ENCODE measurements at places on chromosomes 11 and 22. TPM values are rescaled to one million over a fixed set of nuclear protein-coding genes. Genes with fewer than 3 reads are reported as not detected.

DNA sequence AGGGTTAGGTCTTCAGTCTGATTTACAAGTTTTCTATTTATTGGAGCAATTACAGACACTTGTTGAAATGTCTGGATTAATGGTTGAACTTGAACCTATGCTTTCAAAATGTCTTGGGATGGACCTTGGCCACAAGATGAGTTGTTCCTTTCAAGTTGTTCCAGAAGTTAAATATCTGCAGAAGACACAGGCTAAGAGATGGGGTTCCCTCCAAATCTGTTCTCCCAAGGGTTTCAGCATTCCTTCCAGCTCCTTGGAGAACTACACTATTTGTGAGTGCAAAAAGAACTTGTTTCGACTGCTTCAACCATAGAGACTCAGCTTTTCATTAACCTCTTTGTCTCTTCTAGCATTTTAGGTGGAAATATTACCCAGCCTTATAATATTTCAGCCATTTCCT, 189.0 kb upstream of the BLID start:
- DNase-seq: no peak

- no peak for DNase-seq
Observed at GRCh38 chr11:130212431-130212961, 52.9 kb downstream of the ST14 start.

GRCh38 chr11:15347969-15348734, 233.4 kb downstream of the INSC start:
- DNase-seq: no peak

- DNase-seq: no peak
Observed at GRCh38 chr11:111454561-111455192, 57.5 kb downstream of the BTG4 start.

GRCh38 chr11:80346353-80347059, 905.7 kb upstream of the TENM4 start:
- DNase-seq: no peak

DNA sequence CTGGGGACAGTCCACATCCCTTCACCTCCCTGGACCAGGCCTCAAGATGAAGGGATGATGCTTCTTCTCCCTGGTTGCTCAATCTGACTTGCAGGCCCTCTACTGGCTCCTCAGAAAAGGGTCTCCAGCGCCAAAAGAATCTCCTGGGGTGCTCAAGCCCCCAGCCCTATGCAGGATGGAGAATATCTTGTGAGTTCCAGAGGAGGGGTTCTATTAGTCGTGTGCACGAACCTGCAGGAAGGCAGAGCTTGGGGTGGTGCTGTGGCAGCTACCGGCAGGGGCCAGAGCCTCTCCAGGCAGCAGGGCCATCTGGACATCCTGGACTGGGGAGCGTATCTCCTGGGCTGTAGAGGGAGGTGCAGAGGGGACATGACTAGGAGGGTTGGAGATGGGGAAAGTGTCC, 1339.5 kb downstream of the BRD1 start:
- no peak for DNase-seq

GRCh38 chr11:36455658-36456111, 54.4 kb downstream of the TRAF6 start:
- no peak for DNase-seq

- no peak for DNase-seq
Observed at GRCh38 chr11:8523396-8523795, 70.6 kb downstream of the STK33 start.

- no peak for DNase-seq
Observed at GRCh38 chr22:35378621-35379020, 2.3 kb upstream of the HMOX1 start.

DNA sequence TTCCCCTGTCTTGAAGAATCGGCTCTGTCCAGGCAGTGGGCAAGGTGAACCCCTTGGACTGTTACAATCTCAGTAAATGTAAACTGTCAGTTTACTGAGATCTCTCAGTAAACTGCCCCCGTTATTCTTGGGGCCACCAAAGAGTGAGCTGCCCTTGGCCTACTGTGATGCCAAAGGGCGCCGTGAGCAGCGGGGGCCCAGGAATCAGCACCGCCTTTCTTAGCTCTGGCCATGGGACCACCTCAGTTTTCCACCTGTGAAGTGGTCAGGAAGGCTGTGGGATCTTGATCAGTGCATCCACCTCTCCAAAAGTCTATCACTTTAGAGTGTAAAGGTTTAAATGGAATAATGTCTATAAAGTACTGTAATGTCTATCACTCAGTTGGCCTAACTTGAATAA, 57.1 kb downstream of the THAP12 start:
- no peak for DNase-seq

GRCh38 chr22:48424201-48424627, 1403.5 kb downstream of the BRD1 start:
- DNase-seq: no peak

DNA sequence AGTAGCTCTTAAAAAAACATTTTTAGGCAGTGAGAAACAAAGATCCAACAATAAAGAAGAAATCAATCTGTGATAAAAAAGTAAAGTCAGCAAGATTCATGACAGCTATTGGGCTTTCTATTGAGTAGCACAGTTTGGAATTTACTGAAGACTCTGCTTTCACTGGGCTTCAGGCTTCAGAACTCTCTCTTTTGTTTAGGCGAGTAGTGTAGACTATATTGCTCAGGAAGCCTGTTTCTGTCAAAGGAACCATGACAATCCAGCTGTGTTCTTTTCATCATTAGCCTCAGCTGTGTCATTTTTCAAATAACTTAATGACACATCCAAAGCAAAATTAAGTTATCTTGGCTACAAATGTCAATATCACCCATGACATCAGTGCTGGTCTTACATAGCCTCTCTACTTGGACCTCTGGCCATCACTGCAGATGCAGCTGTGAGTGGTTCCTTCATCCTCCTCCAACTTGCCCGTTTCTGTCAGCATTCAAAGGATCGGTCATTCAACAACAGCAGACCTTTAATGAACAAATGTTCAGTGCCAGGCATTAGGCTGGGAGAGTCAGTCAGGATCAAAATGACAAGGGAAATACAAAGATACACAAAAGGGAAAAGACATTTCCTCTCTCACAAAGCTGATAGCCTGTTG, 332.8 kb upstream of the MTNR1B start:
- no peak for DNase-seq

GRCh38 chr11:19577976-19578619, 134.5 kb upstream of the NAV2 start:
- no peak for DNase-seq

The OR4C15 gene
- not detected for total RNA-seq

The NLRP10 gene
- total RNA-seq: not detected

The ZNF143 gene
- 33.0 TPM for total RNA-seq

The MMP10 gene
- total RNA-seq: not detected

The FADS1 gene
- total RNA-seq: 6.3 TPM
